ENCODE measurements at places on chromosomes 12 and 14.

GRCh38 chr14:72525087-72525915 is 368.6 kb downstream of the DPF3 start:
- DNase-seq: no peak

- DNase-seq: no peak
These were observed 160.6 kb downstream of the ANO4 start for GRCh38 chr12:100955139-100955538.

GRCh38 chr12:24197532-24197931 is 248.1 kb upstream of the SOX5 start:
- DNase-seq: no peak

DNA sequence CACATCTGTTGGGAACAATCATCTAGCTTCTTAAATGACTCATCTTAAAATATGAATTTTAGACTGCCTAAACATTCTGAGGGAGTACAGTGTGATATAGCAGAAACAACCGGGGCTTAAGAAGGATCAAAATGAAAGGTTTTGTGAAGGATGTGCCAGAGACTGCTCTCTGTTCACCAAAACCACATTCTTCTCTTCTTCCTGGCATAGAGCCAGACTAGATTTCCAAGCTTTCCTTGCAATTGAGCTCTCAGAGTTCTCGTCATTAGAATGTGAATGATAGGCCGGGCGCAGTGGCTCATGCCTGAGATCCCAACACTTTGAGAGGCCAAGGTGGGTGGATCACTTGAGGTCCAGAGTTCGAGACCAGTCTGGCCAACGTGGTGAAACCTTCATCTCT is 94.5 kb downstream of the LRRIQ1 start:
- no peak for DNase-seq

DNA sequence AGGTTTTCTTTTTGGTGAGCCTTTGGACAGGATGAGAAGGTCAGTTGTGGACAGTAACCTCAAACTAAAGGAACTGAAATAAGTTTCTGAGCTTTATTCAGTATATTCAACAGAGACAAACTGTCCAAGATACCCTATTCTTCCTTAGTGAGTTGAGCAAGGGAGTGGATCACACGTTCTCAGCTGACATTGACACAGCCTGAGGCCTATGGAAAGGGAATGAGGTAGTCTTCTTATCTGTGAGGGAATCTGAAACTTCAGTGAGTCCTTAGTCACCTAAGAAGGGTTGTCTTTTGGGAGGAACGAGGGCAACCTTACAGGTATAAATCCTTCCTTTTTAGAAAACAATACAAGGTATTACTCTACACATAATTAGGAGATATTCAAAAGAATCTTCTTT is 5.0 kb upstream of the NUBPL start:
- no peak for DNase-seq

DNA sequence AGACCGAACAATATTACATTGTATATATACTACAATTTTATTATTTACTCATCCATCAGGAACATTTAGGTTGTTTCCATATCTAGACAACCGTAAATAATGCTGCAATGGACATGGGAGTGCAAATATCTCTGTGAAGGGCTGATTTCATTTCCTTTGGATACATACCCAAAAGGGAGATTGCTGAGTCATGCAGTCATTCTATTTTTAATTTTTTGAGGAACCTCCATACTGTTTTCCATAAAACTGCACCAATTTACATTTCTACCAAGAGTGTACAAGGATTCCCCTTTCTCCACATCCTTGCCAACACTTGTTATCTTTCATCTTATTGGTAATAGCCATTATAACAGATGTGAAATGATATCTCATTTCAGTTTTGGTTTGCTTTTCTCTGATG is 84.7 kb downstream of the SLC41A2 start:
- DNase-seq: no peak

- DNase-seq: no peak
These were observed 170.6 kb downstream of the CRADD start for GRCh38 chr12:93847517-93848474.
